Stimulated activated CD8-positive, alpha-beta memory T cell treated with anti-CD3 and anti-CD28 coated beads, Interleukin-15, amount 100 ng/mL, for 1 hour (primary cell): ENCODE measurements at places on chromosomes 6 and 20.
A peak's percentile ranks its signal among the peaks of the same experiment; 100 is the strongest.

DNA sequence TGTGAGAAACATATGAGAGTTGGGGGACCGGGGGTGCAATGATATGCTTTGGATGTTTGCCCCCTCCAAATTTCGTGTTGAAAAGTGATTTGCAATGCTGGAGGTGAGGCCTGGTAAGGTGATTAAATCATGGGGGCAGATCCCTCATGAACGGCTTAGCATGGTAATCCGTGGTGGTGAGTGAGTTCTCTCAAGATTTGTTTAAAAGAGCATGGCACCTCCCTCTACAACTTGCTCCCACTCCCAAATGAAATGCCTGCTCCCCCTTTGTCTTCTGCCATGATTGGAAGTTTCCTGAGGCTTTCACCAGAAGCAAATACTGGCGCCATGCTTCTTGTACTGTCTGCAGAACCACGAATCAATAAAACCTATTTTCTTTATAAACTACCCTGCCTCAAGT, 2.5 kb downstream of the DEK start:
- DNase-seq, result no peak

GRCh38 chr6:130140084-130140483, 82.7 kb downstream of the SAMD3 start:
- DNase-seq, result no peak

DNA sequence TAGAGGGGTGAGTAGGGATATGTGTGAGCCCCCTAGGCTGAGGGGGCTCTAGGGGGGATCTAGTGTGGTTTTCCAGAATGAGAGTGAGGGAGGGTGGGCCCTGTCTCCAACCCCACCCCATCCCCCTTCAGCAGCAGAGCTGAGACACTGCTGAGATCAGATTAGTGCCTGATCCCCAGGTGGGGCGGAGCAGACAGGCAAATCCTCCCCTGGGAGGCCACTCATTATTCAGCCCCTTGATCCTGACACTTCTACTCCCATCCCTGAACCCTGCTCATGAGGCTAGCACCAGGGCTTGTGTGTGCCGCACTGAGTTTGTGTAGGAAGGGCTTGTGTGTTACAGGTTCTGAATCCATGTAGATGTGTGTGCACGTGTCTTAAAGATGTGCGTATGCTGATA, 42.5 kb downstream of the SPDEF start:
- no peak for DNase-seq

DNA sequence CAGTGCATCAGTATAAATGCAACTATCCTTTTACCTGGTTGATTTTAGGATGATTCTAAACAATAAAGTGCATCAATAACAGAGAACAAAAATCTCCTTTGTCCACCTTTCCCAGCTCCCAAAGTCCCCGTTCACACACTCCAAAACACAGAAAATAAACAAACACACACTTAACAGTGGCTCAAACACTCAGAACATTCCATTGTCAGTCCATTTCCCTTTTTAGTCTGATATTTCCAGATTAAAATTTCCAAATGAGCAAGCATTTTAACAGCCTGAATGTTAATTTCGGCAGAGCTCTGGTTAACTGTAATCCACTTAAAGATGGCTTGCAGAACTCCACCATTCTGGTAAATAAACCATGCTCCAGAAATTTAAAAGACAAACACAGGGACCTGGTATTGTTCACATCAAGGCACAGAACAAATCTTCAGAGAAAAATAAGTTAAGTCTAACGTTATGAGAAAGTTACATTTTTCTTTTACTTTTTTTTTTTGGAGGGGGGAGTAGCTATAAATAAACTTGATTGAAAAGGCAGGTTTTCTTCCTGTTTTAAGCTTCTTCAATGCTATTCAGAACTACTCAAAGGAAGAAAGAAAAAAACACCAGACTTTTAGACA, 100.8 kb downstream of the DST start:
- DNase-seq, result no peak

GRCh38 chr6:169427856-169428255, 174.2 kb upstream of the THBS2 start:
- DNase-seq, result no peak

DNA sequence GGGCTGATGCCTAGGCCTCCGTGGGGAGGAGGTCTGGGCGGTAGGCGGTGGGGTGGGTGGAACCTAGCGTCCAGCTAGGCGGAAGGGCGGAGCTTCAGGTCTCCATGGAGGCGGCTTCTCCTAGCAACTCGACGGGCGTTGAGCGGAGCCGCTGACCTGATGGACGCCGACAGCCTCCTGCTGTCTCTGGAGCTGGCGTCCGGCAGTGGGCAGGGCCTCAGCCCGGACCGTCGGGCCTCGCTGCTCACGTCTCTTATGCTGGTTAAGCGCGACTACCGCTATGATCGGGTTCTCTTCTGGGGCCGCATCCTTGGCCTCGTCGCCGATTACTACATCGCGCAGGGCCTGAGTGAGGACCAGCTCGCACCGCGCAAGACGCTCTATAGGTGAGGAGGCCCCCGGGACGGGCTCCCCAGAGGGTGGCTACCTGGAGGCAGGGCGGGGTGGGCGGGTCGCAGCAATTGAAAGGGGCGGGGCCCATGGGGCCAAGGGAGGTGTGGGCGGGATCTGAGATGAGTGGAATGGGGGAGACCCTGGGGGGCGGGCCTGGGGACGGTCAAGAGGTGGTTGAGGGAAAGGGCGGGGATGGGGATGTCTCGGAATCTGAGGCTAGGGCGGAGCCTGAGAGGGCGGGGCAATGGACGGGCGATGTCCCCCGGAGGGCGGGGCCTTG, at the start of gene RSPH9:
Gene RSPH9 (plus strand): TSS at position 97 of the 673 bp plus-strand sequence. CDS start 63 bp downstream, at position 160.
- DNase-seq, result peak; percentile 24

GRCh38 chr6:33166363-33166762, 25.9 kb downstream of the COL11A2 start:
- no peak for DNase-seq
